NCI-H1694 treated with DMSO at 0.1 percent for 48 hours (cell line): ENCODE measurements at places on chromosomes 7 and 10.

GRCh38 chr10:17954861-17955260 lies 3.1 kb downstream of the SLC39A12 start:
- DNase-seq, result no peak

DNA sequence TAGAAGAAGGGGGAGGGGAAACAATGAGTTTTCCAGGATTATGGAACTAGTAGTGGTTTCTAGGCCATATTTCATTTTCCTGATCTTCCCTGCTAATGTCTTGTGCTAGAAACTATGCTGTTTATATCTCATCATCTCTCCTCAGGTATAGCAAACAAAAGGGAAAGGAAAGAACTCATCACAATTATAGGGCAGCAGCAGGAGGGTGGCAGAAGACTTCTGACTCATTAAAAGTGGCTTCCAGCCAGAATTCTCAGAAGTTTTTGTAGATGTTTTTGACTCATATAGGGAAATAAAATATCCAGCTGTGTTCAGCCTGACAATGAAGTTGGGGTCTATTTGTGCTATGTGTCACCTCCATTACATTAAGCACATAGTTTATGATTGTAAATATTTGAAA lies 6.5 kb downstream of the AHR start:
- DNase-seq, result no peak

GRCh38 chr10:12592967-12593366 lies 243.6 kb downstream of the CAMK1D start:
- DNase-seq, result no peak

- DNase-seq, result no peak
These were observed 3.6 kb downstream of the NXPH1 start for GRCh38 chr7:8436965-8437364.

DNA sequence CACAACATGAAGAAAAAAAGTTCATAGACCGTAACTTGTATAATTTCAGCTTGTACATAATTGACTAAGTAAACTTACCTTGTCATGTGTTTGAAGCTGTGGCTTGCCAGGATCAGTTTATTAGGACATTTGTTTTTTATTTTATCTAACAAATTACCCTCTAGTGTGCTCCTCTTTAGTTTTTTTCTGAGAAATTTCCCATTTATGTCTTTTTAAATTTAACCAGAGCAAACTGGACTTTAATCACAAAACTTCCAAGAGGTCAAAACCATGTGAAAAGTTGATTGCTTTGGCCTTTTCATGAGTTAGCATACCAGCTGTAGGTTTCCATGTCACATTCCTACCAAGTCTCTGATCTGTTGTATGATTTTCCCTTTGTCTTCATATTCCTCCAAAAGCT lies 42.5 kb downstream of the ZRANB1 start:
- no peak for DNase-seq

DNA sequence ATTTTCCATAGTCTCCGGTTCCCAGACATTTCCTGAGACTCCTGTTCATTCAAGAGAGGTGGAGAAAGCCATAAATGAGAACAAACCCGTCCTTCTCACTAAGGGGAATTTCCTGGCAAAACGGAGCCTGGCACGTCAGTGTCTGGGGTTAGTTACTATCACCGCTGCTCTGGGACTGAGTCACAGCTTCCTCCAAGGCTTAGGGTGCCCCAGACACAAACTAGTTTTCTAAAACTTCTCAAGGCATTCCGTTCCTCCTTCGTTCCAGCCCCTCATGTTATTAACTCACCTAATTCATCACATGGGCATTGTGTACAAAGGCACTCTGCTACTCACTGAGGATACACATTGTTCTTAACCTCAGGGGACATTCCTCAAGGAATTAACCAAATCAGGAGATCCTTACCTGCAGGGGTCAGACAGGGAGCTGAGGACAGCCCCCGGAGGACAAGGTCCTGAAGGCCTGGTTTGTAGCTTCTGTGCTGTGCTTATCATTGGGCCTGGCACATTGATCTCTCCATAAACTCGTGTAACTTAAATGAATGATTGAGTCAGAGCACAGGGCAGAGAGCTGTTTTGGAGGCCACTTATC lies 103.0 kb upstream of the KLF6 start:
- DNase-seq, result no peak

DNA sequence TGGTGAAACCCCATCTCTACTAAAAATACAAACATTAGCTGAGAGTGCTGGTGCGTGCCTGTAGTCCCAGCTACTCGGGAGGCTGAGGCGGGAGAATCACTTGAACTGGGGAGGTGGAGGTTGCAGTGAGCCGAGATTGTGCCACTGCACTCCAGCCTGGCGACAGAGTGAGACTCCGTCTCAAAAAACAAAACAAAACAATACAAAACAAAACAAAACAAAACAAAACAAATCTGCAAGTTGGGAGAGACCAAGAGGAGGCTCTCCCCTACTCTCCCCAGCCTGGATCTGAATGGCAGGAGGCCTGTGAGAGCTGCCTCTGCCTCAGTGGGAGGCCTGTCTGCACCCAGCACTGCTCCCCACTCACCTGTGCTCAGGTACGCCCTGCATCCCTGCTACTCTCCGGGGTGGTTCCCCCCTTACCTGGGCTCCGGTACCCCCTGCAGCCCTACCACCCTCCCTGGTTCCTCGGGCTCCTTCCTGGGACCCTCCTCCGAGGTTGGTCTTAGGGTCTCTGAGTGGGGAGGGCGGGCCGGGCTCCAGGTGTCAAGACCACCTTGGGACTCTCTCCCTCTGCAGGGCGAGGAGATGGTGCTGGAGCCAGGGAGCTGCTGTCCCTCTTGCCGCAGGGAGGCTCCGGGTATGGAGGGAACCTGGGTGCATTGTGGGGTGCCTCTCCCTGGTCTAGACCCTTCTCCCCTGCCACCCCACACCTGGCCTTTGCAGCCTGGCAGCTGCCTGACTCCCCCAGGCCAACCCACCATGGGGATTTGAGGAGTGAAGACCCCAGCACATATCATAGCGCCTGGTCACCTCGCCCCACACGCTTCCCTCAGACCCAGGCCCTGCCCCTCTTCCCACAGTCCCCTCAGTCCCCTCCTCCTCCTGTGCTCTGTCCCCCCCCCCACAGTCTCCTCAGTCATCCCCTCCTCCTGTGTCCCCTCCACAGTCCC lies 9.5 kb upstream of the ZNF862 start:
- DNase-seq, result no peak

- no peak for DNase-seq
These were observed 19.4 kb upstream of the SH3PXD2A start for GRCh38 chr10:103874730-103875129.

DNA sequence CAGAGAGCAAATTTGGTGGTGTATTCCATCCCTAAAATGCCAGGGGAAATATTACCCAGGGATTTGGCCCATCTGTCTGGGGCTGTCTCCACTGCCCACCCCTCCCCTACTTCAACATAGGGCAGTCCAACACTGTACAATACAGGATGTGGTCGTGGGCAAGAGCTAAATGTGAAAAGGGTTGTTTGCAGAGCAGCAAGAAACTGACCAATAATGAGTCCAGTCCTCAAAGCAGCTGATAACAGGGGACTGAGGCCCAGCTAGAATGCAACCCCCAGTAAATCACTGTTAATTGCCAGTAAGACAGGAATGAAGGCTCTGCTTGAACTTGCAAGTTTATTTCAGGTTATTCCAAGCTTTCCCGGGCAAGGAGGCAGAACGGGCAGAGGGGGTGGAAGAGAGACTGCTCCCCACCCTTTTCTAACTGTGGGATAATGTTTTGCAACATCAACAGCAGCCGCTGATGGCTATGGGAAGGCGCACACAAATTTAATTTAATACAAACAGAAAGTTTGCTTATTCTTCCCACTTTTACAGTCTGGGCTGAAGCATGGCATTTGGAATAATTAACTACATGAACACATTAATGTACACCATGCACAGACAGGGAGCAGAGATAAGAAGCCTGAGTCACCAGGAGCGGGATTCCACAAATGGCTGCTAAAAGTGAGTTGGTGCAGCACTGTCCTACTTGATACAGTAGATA lies 36.8 kb downstream of the AFAP1L2 start:
- no peak for DNase-seq
